ENCODE measurements at places on chromosomes 7 and 10. TPM values are rescaled to one million over a fixed set of nuclear protein-coding genes. Genes with fewer than 3 reads are reported as not detected.
A peak's percentile ranks its signal among the peaks of the same experiment; 100 is the strongest.

CDHR3 gene
- 1.0 TPM for total RNA-seq

- peaks cover 8% of the 10 kb centered on the region for H3K27me3 ChIP-seq
- no peak for DNase-seq
- no peak overlapping the region for H3K27ac ChIP-seq
These were observed 127.7 kb downstream of the ADCY1 start for GRCh38 chr7:45701701-45702510.

GRCh38 chr7:47649919-47650318, 68.0 kb upstream of the TNS3 start:
- H3K27ac ChIP-seq = no peak overlapping the region
- no peak overlapping the region for H3K4me3 ChIP-seq
- no peaks in the 10 kb centered on the region for H3K27me3 ChIP-seq
- no peak for DNase-seq

ASAH2 gene
- total RNA-seq = 4.6 TPM

DNA sequence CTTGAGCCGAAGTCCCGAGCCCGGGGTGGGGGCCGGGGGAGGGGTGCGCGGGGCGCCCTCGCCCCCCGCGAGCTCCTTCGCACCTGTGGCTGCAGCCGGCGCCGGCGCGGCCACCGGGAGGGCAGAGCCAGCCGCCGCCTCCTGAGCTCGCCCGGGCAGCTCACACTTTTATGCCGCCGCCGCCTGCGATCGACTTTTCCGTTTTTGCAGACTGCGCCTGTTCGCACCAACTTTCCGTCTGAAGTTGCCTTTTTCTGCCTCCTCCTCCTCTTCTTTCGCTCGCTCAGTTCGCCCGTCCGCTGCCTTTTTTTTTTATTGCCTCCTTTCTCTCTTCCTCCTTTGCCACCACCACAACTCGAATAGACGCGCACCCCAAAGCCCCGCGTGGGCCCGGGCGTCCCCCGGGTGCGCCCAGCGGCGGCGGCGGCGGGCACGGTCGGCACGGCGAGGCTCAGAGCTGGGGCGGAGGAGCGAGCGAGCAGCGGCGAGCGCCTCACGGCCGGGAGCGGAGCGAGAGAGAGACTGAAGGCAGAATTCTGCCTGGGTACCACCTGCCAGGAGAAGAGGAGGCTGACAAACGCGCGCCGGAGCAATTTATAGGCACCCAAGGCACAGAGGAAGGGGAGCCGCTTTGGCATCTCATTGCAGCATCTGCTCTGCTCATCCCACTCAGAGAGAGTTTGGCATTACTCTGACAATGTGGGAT, at the start of gene C1QL3:
Gene C1QL3, minus strand, starts transcription at position 569 of the 706 bp plus-strand sequence. CDS start 814 bp downstream, outside the sequence.
- H3K4me1 ChIP-seq = peaks cover 4% of the 10 kb centered on the region
- peak within 1 kb of the TSS; percentile 86 for H3K4me3 ChIP-seq
- peaks cover 58% of the 10 kb centered on the region for H3K27me3 ChIP-seq
- peak within 1 kb of the TSS; percentile 60 for H3K27ac ChIP-seq
- H3K36me3 ChIP-seq = peaks cover 3% of the 10 kb centered on the region

DNA sequence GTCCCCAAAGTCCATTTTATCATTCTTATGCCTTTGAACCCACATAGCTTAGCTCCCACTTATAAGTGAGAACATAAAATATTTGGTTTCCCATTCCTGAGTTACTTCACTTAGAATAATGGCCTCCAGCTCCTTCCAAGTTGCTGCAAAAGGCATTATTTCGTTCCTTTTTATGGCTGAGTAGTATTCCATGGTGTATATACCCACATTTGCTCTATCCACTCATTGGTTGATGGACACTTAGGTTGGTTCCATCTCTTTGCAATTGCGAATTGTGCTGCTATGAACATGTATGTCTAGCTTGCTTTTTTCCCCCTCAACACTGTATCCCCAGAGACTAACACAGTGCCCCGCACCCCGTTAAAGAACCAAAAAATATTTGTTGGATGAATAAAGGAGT, 670 bp upstream of the CAPZA2 start:
- peaks cover 13% of the 10 kb centered on the region for H3K27me3 ChIP-seq
- peaks cover 25% of the 10 kb centered on the region for H3K4me1 ChIP-seq
- H3K27ac ChIP-seq = peak overlapping the region; percentile 74
- peaks cover 5% of the 10 kb centered on the region for H3K36me3 ChIP-seq

GRCh38 chr7:35971133-35971891, 170.5 kb downstream of the SEPTIN7 start:
- peak; percentile 58 for DNase-seq
- H3K36me3 ChIP-seq = no peaks in the 10 kb centered on the region
- peaks cover 3% of the 10 kb centered on the region for H3K4me1 ChIP-seq
- peaks cover 37% of the 10 kb centered on the region for H3K27me3 ChIP-seq
- no peak overlapping the region for H3K27ac ChIP-seq

DNA sequence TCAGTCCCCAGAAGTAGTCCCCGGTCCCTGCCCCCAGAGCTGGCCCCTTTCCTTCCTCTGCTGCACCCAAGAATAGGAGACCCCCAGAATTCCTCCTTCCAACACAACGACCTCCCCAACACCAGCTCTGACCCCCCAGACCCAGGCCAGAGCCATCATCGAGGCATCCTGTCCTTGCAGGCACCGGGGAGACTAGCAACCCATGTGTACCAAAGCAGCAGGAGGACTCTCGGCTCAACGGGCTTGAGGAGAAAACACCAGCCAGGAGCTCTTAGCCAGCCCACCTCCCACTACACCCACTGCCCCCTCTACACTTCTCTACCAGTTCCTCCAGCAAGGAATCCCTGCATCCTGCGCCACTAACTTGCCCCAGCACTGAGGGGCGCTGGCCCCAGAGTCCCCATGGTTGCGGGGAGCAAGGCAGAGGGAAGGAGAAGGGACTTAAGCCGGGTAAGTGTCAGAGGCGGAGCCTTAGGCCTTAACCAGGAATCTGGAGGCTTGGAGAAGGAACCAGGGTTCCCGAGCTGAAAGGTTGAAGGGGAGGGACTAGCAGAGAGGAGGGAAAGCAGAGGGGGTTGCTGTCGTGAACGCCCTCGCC, 3.9 kb downstream of the GRID1 start:
- H3K36me3 ChIP-seq = peaks cover 4% of the 10 kb centered on the region
- H3K4me3 ChIP-seq = no peak overlapping the region
- no peak for DNase-seq
- H3K27ac ChIP-seq = no peak overlapping the region
- peaks cover 6% of the 10 kb centered on the region for H3K4me1 ChIP-seq
- H3K27me3 ChIP-seq = peaks cover 52% of the 10 kb centered on the region

CLEC5A gene
- not detected for total RNA-seq

- peaks cover 13% of the 10 kb centered on the region for H3K4me1 ChIP-seq
- no peak overlapping the region for H3K27ac ChIP-seq
- no peak overlapping the region for H3K4me3 ChIP-seq
- no peaks in the 10 kb centered on the region for H3K36me3 ChIP-seq
These were observed 57.7 kb upstream of the DNAJB6 start for GRCh38 chr7:157278791-157279724.

DNA sequence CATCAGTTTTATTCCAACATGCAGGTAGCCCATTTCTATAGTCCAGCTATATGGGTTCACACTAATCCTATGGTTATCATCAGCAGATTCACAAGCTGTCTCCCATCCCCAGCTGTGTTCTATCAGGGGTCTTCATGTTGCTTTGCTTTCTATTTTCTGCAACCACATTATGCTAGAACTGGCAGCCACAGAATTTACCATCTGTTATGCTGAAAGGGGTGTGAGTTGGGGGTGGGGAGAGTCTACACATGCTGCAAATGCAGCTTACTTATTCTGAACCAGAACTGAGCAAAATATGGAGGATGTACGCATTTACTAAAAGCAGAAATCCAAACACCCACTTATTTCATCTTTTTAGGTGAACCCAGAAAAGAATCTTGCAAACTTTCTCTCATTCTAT, 32.9 kb downstream of the SHTN1 start:
- H3K27ac ChIP-seq = no peak overlapping the region
- no peak overlapping the region for H3K4me3 ChIP-seq
- H3K36me3 ChIP-seq = no peaks in the 10 kb centered on the region
- H3K4me1 ChIP-seq = no peaks in the 10 kb centered on the region

CYP26C1 gene
- 0.07 TPM for total RNA-seq
